Kidney (tissue), 22 donors: ENCODE measurements at places on chromosomes 1 and 21. TPM values are rescaled to one million over a fixed set of nuclear protein-coding genes. Genes with fewer than 3 reads are reported as not detected.

- H3K4me3 ChIP-seq: no peak overlapping the region
- H3K27me3 ChIP-seq: no peaks in the 10 kb centered on the region
- no peak for DNase-seq
- H3K4me1 ChIP-seq: no peaks in the 10 kb centered on the region
- H3K27ac ChIP-seq: no peak overlapping the region
- no peaks in the 10 kb centered on the region for H3K36me3 ChIP-seq
These were observed 160.8 kb upstream of the C1orf174 start for GRCh38 chr1:4060850-4061249.

The KIAA1614 gene
- total RNA-seq: 12.3 TPM

DNA sequence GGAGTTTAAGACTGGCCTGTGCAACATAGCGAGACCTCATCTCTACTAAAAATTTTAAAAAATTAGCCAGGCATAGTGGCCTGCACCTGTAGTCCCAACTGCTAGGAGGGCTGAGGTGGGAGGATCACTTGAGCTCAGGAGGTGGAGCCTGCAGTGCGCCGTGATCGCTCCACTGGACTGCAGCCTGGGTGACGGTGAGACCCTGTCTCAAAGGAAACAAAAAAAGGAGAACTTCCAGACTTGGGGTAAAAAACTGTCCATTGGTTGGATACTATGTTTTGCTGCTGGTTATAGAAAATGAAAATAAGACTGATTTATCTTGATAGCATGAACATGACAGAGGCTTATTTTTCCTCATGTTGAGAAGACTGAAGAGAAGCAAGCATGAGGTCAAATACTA is 79.4 kb downstream of the WDR4 start:
- no peaks in the 10 kb centered on the region for H3K4me1 ChIP-seq
- H3K36me3 ChIP-seq: no peaks in the 10 kb centered on the region
- no peak overlapping the region for H3K4me3 ChIP-seq

- DNase-seq: no peak
- H3K27ac ChIP-seq: no peak overlapping the region
- no peak overlapping the region for H3K4me3 ChIP-seq
These were observed 99.5 kb upstream of the DUSP10 start for GRCh38 chr1:221841251-221841982.

GRCh38 chr1:32199717-32200072 is 700 bp upstream of the CCDC28B start:
- no peak for DNase-seq
- H3K4me3 ChIP-seq: peak overlapping the region; percentile 66
- peaks cover 13% of the 10 kb centered on the region for H3K4me1 ChIP-seq
- no peaks in the 10 kb centered on the region for H3K36me3 ChIP-seq
- no peaks in the 10 kb centered on the region for H3K27me3 ChIP-seq

The NTRK1 gene
- total RNA-seq: 1.0 TPM

The LEPROT gene
- 160 TPM for total RNA-seq

- no peak for DNase-seq
- H3K4me3 ChIP-seq: no peak overlapping the region
- H3K36me3 ChIP-seq: no peaks in the 10 kb centered on the region
- peaks cover 7% of the 10 kb centered on the region for H3K4me1 ChIP-seq
These were observed 2.6 kb downstream of the LRRC8B start for GRCh38 chr1:89527256-89527655.

GRCh38 chr1:3626025-3626424 is 1.2 kb downstream of the TPRG1L start:
- peak overlapping the region; percentile 47 for H3K4me3 ChIP-seq
- no peak for DNase-seq
- H3K27me3 ChIP-seq: no peaks in the 10 kb centered on the region
- no peak overlapping the region for H3K27ac ChIP-seq

DNA sequence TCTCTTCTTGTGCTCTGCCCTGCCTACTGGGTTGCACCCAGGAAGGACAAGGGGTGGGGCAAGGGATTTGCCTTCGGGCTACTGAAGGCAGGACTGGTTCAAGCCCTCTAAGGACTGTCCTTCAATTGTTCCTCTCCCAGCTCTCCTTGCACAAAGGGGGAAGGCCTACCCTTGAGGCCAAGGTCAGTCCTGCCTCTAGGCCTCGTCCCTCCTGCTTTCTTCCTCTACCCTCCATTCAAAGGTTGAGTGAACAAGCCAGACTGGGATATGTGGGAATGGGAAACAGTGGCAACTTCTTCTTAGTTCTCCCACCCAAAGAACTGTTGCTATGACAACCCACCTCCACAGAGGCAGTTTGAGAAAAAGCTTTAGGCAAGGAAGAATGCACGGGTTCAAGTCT is 2.7 kb downstream of the LURAP1 start:
- no peaks in the 10 kb centered on the region for H3K36me3 ChIP-seq
- H3K4me1 ChIP-seq: peaks cover 3% of the 10 kb centered on the region
- DNase-seq: no peak
- H3K27ac ChIP-seq: peak overlapping the region; percentile 93
- peak overlapping the region; percentile 22 for H3K4me3 ChIP-seq

GRCh38 chr1:71919811-71920509 is 362.4 kb downstream of the NEGR1 start:
- H3K36me3 ChIP-seq: no peaks in the 10 kb centered on the region
- no peak overlapping the region for H3K4me3 ChIP-seq
- no peaks in the 10 kb centered on the region for H3K27me3 ChIP-seq
- no peak overlapping the region for H3K27ac ChIP-seq
- H3K4me1 ChIP-seq: no peaks in the 10 kb centered on the region
- DNase-seq: no peak

DNA sequence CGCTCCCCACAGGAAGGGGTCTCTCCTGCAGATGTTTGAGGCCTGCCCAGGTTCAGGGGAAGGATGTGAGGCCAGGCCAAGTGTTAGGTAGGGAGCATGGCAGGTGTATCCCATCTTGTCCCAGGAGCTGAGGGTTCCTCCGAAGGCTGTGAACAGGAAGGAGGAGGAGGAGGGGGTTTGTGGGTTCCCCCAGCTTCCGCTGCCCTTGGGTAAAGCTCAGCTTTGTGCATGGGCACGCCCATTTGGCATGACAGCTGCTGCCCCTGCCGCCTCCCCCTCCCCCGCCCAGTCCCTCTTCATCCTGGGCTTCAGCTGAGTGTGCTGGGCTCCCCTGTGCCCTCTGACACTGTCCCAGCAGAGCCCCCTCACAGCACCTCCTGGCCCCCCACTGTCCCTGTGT is 25.5 kb downstream of the TNFRSF8 start:
- H3K27me3 ChIP-seq: no peaks in the 10 kb centered on the region
- no peaks in the 10 kb centered on the region for H3K36me3 ChIP-seq
- H3K4me3 ChIP-seq: no peak overlapping the region
- no peak overlapping the region for H3K27ac ChIP-seq

The KRTAP19-2 gene
- not detected for total RNA-seq

GRCh38 chr1:200139661-200140250 is 112.2 kb downstream of the NR5A2 start:
- H3K4me3 ChIP-seq: no peak overlapping the region
- no peaks in the 10 kb centered on the region for H3K27me3 ChIP-seq
- no peaks in the 10 kb centered on the region for H3K4me1 ChIP-seq
- no peak overlapping the region for H3K27ac ChIP-seq
- DNase-seq: no peak

GRCh38 chr1:111219557-111220286 is 7.8 kb upstream of the CHI3L2 start:
- no peaks in the 10 kb centered on the region for H3K36me3 ChIP-seq
- no peak for DNase-seq
- H3K4me3 ChIP-seq: no peak overlapping the region
- peaks cover 2% of the 10 kb centered on the region for H3K4me1 ChIP-seq
- no peaks in the 10 kb centered on the region for H3K27me3 ChIP-seq
- no peak overlapping the region for H3K27ac ChIP-seq

DNA sequence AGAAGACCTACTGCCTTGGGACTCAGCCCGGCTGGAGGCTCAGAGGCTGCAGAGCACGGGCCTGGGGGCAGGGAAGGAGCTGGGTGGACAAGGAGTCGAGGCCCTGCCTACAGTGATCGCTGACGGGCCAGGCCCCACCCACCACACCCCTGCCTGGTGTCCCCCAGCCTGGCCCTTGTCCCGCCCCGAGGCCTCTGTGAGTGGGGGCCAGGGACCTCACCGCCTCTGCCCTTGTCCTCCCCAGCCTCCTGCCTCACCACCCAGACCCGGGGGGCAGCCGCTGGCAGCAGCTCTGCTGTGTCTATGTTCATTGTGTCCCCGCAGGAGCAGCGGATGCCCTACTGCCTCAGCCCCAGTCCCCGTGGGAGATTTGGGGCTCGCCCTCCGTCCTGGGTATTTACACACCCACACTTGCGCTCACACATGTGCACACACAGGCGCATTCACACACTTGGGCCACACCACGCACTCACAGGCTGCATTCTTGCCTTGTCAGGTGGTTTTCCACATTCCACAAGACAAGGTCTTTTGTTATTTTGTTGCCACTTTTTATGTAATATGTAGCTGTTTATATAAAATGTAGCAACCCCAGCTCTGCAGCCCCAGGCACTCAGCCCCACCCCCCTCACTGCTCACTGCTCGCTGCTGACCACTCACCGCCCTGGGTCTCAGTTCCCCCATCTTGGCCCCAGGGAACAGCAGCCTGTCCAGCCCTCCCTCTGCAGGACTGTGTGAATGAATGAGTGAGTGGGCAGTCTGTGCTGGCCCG is 7.3 kb downstream of the PFKL start:
- H3K27ac ChIP-seq: peak overlapping the region; percentile 60
- peak; percentile 21 for DNase-seq
- H3K4me1 ChIP-seq: peaks cover 34% of the 10 kb centered on the region
- no peaks in the 10 kb centered on the region for H3K27me3 ChIP-seq
- peaks cover 16% of the 10 kb centered on the region for H3K36me3 ChIP-seq
- no peak overlapping the region for H3K4me3 ChIP-seq

DNA sequence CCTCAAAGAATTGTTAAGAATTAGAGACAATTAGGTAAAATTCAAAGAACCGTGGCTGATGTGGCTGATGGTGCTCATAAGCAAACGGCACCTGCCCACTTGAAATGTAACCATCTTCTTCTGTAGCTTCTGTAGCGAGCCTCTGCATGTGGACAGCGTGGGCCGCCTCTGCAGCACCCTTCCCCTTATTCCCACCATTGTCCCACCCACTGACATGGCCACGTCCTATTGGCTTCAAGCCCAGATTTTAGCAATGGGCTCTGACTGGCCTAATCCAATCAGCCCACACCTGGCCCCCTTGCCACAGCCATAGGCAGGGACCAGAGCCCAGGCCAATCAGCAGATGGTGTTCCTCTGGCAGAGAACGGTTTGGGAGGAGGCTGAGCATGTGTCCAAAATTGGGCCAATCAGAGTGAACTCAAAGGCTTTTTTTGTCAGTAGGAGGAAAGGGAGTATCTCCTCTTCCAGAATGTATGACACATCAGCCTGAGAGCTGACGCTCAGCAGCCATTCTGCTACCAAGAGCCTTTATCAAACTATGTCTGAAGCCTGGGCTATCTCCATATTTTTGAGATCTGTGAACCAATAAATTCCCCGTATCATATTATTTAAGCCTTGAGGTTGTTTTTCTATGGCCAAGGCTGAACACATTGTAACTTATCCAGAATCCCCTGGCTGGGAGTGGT is 518.5 kb downstream of the SMYD3 start:
- no peak overlapping the region for H3K27ac ChIP-seq
- no peak for DNase-seq
- no peak overlapping the region for H3K4me3 ChIP-seq
- no peaks in the 10 kb centered on the region for H3K36me3 ChIP-seq
- no peaks in the 10 kb centered on the region for H3K27me3 ChIP-seq

DNA sequence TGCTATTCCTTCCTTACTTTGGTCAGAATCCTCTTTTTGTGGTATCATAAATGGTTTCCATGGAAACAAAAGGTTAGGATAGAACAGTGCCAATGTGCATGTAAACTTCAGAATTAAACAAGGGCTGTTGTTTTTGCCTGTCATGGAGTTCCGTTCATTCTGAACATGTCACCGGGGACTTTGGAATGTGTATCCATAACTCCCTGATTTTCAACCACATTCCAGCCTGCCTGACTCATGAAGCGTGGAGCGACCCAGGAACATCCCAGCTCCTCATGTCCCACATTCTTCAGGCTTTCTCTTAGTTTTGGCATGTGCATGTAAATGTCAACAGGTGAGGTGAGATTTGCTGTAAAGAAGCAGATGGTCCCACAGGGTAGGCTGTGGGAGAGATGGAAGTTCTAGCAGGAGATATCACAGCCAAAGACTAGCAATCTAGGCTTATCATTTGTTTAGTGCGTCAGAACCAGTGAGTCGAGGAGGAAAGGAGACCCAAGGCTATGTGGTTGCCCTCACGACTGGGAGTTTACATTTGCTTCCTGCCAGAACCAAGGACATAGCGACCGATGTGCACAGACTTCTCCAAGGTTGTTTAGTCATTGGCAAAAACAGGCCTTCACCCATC is 23.0 kb upstream of the DNAJC11 start:
- DNase-seq: peak; percentile 63
- no peaks in the 10 kb centered on the region for H3K4me1 ChIP-seq
- H3K27me3 ChIP-seq: no peaks in the 10 kb centered on the region
- no peak overlapping the region for H3K27ac ChIP-seq

DNA sequence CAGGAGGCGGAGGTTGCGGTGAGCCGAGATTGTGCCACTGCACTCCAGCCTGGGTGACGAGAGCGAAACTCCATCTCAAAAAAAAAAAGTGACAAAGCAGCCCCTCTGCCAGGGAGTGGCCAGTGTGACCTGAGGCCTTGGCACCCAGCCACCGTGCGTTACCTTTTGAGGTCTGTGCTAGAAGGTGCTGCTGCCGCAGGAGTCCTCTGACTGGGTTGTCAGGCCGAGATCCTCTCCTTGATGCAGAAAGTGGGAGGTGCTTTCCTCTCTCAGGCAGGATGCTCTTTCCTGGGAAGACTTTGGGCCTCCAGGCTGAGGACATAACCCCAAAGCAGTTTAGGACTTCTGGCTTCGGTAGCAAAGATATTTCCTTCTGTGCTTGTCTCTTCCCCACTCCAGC is 280.5 kb upstream of the VAMP3 start:
- H3K27me3 ChIP-seq: no peaks in the 10 kb centered on the region
- peak overlapping the region; percentile 59 for H3K27ac ChIP-seq
- H3K4me3 ChIP-seq: no peak overlapping the region
- no peak for DNase-seq

- H3K27me3 ChIP-seq: no peaks in the 10 kb centered on the region
- no peaks in the 10 kb centered on the region for H3K4me1 ChIP-seq
- no peak for DNase-seq
- H3K4me3 ChIP-seq: no peak overlapping the region
- no peaks in the 10 kb centered on the region for H3K36me3 ChIP-seq
- H3K27ac ChIP-seq: no peak overlapping the region
These were observed 60.5 kb downstream of the MAP3K7CL start for GRCh38 chr21:29190923-29191331.

The HORMAD1 gene
- total RNA-seq: 0.13 TPM

DNA sequence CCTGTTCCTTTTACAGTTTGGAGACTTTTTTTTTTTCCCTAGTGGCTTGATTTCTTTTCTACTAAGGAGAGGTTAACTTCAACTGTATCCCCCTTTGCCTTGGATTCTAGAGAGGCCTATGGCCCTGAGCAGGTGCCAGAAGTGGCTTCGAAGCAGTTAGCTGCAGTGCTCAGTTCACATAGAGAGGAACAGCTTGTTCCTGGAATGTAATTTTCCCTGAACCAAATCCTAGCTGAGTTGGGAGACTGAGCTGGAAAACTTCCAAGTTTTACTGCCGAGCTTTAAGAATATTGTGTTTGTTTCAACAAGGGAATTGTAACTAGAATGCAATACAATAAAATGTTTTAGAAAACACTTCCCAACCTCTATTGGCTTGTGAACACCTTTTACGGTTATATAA is 17.5 kb downstream of the RD3 start:
- H3K27me3 ChIP-seq: peaks cover 4% of the 10 kb centered on the region
- H3K4me1 ChIP-seq: no peaks in the 10 kb centered on the region
- no peak for DNase-seq
